HT1080 (cell line): ENCODE measurements at places on chromosomes 4 and X. TPM values are rescaled to one million over a fixed set of nuclear protein-coding genes. Genes with fewer than 3 reads are reported as not detected.
A peak's percentile ranks its signal among the peaks of the same experiment; 100 is the strongest.

DNA sequence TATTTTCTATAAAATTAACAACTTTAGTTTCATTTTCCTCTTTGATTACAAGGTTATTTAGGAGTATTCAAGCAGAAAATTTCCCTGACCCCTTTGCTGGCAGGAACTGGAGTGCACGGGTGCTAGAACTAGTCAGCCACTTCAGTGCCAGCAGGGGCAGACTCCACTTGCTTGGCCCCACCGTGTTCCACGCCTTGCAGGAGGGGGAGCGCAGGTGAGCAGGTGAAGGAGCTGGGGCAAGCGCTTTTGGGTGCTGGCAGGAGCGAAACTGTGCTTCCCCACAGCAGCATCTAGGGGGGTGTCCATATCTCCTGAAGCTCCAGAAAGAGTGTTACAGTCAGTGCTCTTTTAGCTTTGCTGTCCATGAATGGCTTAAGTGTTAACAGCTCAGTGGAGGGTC, 45.5 kb downstream of the MID2 start:
- no peak for DNase-seq

The EDNRA gene
- total RNA-seq: 14.9 and 15.0 TPM in 2 replicates

The ATP7A gene
- 3.1 and 3.3 TPM in 2 replicates for total RNA-seq

DNA sequence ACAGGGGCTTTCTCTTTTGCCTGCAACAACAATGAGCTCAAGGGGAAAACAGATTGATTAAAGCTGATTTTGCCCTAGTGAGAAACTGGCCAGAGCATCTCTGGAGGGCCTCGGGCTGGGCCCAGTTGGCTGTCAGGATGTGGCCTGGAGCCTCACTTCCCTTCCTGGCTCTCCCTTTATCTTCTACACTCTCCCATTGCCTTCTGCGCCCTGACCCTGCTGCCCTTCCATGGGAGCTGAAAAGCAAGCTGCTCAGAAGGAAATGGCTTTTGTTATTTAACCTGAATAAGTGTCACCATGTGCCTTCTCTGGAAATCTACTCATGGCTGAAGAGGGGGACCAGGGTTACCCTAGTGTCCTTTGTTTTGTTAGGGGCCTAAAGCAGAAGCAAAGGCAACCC, 43.8 kb downstream of the NHSL2 start:
- DNase-seq: no peak

DNA sequence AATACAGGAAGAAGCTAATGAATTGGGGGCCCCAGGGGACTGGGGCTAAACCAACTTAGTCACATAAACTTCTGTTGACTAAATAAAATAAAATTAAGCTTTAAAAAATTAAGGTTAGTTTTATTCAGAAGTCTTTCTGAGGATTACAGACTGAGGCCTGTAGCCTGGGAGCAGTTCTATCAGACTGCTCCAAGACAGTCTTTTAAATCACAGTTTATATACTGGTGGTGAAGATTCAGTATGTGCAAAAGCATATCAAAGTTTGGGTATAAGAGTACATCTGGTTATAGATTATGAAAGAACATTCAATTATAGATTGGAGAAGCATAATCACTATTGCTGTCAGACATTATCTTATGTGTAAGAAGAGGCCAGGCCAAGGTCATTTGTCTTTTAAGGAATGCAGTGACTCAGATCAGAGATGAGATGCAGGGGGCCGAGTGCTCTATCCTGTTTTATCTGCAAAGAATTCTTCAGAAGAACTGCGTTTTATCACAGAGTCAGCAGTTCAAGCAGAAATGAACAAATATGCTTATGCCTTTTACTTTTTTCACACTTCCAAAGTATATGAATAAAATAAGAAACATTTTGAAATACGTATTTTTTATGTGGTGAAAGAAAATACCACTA, 109.4 kb downstream of the PDHA2 start:
- DNase-seq: peak; percentile 6

The RBM46 gene
- total RNA-seq: not detected in 2 replicates

The FAM47E gene
- not detected in 2 replicates for total RNA-seq

The TMEM156 gene
- 5.4 and 8.4 TPM in 2 replicates for total RNA-seq

The PLAC8 gene
- not detected in 2 replicates for total RNA-seq

The GLRB gene
- total RNA-seq: 8.8 and 14.6 TPM in 2 replicates

DNA sequence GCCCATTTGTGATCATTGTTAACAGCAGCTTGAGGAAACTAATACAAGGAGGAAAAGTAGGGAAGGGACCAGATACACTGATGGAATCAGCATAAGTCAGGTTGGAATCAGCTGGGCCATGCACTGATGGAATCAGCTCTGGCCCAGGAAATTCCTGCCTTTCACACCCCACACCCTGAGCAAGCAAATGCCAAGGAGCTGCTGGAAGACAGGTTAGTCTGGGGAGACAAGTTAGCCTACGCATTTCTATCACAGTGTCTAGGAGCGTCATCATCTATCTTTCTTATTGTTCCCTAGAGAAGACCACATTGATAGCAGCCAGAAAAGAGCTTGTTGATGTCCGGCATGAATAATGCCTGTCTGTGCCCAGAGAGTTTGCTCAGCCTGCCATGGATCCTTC, 16.2 kb upstream of the CEP135 start:
- no peak for DNase-seq

DNA sequence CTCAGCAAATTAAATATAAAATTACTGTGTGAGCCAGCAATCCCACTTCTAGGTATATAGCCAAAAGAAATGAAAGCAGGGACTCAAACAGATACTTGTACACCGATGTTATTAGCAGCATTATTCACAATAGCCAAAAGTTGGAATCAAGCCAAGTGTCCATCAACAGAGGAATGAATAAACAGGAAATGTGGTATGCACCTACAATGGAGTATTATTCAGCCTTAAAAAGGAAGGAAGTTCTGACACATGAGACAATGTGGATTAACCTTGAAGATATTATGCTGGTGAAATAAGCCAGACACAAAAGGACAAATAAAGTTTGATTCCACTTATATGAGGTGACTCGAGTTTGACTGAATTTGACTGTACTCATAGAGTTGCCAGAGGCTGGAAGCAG, 108.3 kb upstream of the DUSP21 start:
- no peak for DNase-seq

DNA sequence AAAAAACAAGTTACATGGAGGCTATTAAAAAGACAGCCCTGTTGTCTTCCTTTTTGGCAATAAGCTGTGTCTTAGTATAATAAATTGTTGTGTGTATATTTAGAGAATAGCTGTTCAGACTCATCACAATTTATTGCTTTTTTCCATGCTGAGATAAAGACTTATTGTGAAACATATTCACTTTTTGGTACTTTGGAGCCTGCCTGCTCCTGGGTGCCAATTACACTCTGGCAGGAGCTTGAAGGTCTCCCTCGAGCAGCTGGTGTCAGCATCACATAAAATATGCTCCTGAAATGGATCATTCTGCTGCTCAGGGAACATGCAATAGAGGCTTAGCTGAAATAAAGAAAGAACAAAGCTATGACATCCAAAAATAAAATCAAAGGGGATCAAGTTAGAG, 211.6 kb upstream of the DKK2 start:
- DNase-seq: no peak

GRCh38 chr4:1400831-1401408, 5.3 kb downstream of the NKX1-1 start:
- no peak for DNase-seq

The EXOSC9 gene
- total RNA-seq: 56.8 and 64.4 TPM in 2 replicates

DNA sequence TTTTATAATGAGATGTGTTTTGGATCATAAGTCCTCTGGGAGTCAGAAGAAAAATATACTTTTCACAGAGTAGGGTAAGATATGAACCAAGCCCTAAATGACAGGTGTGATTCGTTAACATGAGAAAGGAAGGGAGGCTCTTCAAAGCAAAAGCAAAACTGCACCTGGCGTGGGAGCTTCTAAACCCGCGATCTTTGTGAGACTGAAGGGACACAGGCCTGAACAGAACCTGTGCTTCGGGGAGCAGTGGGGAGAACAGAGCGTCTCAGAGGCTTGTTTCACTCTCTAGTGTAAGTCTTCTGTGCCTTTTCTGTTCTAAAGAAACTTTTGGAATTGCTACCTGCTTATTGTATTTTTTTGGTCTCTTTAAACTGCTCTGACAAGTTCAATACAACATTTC, 30.2 kb upstream of the CYP4V2 start:
- DNase-seq: no peak

DNA sequence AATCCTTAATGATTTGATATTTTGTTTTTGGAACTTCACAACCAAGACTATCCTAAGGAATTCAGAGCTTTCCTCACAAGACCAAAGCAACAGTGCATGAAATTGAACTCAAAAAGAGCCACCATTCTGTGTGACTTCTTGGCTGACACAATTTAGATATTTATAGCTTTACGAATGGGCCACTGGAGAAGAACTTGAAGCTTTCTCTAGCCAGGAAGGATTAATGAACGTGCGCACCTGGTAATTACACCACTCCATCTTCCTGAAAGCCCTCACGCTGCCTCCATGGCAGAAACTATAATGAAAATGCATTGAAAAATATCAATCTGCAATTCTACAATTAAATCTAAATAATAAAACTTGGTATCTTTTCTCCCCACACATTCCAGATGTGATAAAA, 1057.8 kb downstream of the DMD start:
- DNase-seq: no peak

- DNase-seq: no peak
Measured at GRCh38 chr4:19492606-19493005, 759.1 kb upstream of the SLIT2 start.

DNA sequence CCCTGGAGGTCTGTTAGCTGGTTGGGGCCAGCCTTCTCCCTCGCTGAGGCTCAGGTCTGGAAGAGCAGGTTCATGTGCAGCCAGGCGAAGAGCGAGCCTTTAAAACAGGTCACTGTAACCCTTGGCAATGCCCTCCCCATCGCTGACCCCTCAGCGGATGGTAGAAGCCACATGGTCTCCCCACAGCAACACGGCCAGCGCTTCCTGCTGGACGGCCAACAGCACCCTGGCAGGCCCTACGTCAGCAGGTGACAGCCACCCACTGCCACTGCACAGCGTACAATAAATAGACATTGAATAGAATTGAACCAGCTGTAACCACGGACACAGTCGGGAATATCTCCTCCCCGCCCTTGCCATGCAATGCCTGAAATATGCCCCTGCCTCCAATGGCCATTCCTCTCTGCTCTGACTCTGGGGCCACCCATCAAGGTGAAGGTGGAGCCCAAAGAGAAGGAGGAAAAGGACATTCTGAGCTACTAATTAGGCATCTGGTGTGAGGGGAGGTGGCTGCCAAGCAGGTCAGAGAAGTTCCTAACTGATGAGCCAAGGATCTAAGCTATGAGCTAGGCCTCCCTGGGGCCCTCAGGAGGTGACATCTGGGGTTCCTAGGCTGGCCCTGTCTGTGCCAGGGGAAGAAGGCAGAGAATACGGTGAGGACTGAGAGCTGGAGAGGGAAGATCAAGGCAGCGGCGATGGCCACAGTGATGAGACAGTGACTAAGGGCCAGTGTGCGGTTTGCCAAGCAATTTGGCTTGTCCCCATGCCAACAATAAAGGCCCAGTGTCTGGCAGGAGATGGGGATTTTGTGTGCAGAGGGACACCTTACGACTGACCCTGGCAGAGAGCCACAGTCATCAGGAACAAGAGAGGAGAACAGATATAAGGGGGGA, 202.3 kb downstream of the BCOR start:
- peak; percentile 52 for DNase-seq

DNA sequence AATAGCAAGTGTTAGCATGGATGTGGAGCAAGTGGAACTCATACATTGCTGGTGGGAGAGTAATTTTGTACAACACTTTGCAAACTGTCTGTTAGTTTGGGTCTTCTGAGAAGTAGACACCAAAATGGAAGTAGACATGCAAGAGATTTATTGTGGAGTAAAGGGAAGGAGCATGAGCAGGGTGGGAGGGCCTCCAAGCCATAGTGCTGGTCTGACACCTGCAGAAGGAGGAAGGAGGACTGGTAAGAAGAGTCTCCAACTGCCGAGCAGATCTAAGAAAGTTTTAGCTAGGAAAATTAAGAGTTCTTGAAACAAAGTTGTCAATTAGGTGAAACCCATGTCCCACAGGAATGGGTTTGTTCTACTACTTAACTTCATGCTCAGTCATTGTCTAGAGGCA, 64.0 kb upstream of the DDIT4L start:
- no peak for DNase-seq

DNA sequence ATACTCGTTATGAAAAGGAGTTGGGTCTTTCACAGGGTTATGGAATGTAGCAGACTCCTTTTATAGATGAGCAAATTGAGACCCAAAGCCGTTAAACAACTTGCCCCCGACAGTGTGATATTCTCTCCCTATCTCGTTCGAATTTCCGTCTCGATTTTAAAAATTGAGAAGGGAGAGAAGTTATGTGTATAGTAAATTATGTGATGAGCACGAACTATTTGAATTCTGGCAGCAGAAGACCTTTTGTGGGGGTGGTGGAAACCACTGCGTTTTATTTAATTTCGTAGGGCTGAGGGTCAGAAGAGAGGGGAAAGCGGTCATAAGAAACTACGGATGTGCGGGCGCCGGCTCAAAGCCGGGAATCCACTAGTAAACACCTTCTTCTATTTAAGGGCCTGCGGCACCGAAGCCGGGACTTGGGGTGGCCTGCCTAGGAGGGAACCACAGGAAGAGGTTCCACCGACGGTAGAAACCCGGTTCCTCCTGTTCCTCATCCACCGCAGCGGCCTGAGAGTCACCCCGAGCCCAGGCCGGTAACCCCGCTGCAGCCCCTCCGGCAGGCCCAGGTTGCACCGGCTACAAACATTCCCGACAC, 1.5 kb upstream of the DDX3X start:
- peak; percentile 29 for DNase-seq

DNA sequence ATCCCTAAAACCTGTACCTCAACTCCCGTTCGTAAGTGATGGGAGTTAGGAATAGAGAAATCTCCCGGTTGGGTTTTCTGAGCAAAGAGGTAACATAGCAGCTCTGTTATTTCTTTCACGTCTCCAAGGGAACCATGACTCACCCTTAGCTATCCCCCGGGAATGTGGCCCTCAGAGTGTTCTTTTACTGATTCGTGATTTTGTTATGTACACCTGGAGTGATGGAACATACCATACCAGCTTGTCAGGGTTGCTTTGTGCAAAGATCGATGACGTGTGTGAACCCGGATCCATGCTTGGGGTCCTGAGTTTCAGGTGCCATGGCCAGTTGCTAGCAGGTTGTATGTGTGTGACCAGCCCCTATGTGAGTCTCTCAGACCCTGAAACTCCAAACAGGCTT, 52.6 kb downstream of the HPRT1 start:
- DNase-seq: peak; percentile 83

DNA sequence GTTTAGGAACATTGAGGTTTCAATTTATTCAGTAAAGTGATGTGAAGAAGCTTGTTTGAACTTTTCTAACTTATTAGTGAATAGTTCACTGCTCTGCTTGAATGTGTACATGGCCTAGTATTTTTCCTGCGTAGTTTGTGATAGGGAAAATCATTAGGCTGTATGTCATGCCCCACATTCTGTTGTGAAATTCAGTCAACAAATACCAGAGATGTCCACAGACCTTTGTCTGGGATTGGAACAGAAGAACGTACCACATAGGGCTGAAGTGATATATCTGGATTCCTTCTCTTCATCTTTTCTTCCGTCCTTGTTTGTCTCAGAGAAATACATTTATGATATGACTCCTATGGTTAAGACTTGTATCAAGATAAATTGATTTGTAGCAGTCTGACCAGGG, 88.8 kb upstream of the PLS3 start:
- no peak for DNase-seq
